ENCODE measurements at places on chromosomes 1 and 21.

GRCh38 chr1:68011657-68012375 is 38.6 kb downstream of the DIRAS3 start:
- DNase-seq: no peak

GRCh38 chr1:4690951-4691675 is 36.7 kb downstream of the AJAP1 start:
- DNase-seq: no peak

GRCh38 chr1:12601700-12602658 is 16.0 kb downstream of the DHRS3 start:
- no peak for DNase-seq

DNA sequence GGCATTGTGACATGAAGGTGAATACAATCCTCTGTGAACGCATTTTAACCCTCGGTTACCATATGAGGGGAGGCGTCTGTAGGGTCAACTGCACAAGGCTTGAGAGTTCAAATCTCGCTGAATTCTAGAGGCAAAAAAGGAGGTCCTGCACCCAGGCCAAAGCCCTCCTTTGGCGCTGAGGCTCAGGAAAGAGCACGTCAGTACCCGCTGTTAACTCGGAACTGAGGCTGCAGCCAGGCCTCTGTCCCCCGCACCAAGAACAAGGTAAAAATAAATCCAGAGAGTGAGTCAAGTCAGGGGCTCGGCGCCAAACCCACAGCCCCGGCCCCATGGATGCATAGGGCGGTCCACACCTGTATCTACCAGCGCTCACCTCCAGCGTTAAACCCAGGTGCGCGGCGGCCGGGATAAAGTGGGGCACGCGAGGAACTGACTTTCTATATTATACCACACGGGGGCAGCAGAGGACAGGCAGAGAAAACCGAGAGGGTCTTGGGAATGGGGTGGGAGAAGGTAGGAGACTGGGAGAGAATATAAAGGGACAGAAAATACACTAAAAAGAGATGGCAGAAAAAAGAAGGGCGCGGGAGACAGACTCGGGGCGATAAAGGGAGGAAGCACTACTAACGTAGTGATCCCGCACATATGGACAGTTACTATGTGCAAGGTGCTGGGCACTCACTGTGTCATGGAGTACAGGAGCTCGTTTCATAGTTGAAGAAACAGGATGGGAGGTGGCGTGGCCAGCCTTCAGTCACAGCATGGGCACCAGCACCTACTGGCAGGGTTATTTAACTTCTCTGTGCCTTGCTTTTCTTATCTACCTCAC is 54.9 kb downstream of the DMRTA2 start:
- peak; percentile 73 for DNase-seq

DNA sequence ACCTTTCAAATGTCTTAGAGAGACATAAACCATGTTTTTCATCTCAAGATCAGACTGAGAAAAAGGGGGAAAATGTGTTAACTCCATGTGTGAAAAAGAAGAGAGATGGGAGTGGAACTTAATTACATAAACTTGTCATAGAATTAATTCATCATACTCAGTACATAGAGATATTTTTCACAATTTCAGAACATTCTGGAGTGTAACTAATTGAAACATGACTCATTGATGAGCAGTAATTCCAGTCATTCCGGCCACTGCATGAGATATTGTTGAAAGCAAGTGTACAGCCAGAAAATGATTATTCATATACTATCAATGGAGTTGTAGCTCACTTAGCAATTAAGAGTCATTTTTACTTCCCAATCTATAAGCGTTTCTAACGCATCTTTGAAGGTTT is 739.3 kb downstream of the LTN1 start:
- no peak for DNase-seq

GRCh38 chr1:50522691-50523342 is 99.6 kb upstream of the DMRTA2 start:
- no peak for DNase-seq

DNA sequence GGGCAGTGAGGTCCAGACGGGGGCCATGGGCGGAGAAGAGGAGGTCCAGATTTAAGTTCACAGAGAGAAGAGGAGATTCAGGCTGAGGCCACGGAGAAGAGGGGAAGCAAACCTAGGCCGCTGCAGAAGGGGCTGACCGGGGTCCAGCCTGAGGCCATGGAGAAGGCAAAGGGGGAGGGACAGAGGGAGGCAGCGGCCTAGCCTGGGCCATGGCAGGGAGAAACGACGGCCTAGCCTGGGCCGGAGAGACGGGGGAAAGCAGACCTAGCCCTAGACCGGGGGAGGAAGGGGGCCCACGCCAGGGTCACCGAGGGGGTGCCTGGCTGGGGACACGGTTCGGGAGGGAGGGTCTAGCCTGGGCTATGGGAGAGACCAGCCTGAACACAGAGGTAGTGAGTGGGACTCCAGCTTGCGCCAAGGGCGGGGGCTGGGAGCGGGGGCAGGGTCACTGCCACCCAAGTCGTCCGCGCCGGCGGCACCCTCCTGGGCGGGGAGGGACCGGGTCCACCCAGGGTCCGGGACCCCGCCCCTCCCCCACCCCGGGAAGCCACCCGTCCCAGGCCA is 459 bp downstream of the CAPZB start:
- DNase-seq: peak; percentile 40

DNA sequence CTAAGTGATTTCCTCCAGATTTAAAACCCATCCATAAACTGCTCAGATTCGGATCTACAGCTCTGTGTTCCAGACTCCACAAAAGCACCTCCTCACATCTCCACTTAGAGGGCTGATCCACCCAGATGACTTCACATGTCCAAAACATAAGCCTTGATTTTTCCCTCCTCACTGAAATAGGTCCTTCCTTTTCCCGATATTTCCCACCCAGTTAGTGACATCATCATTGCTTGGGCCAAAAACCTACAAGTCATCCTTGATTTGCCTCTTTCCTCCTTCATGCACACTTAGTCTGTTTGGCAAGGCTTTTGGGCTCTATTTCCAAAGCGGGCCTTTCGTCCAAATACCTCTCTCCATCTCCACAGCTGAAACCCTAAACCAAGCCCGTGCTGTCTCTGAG is 32.3 kb downstream of the CCDC185 start:
- no peak for DNase-seq

GRCh38 chr21:13937236-13937635 is 273.5 kb downstream of the LIPI start:
- DNase-seq: peak; percentile 3

DNA sequence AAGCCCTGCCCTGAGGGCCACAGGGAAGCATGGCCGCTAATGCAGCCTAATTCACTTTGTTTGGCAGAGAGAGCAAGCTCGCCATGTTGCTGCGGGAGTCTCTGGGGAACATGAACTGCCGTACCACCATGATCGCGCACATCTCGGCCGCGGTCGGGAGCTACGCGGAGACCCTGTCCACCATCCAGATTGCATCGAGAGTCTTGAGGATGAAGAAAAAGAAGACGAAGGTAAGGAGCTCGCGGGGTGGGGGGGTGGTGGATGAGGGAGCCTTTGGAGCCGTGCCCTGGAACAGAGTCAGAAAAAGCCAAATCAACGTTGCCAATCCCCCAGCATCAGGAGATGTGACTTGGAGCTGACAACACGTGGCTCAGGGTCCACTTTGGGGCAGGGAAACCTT is 529.4 kb downstream of the KIF26B start:
- DNase-seq: no peak

DNA sequence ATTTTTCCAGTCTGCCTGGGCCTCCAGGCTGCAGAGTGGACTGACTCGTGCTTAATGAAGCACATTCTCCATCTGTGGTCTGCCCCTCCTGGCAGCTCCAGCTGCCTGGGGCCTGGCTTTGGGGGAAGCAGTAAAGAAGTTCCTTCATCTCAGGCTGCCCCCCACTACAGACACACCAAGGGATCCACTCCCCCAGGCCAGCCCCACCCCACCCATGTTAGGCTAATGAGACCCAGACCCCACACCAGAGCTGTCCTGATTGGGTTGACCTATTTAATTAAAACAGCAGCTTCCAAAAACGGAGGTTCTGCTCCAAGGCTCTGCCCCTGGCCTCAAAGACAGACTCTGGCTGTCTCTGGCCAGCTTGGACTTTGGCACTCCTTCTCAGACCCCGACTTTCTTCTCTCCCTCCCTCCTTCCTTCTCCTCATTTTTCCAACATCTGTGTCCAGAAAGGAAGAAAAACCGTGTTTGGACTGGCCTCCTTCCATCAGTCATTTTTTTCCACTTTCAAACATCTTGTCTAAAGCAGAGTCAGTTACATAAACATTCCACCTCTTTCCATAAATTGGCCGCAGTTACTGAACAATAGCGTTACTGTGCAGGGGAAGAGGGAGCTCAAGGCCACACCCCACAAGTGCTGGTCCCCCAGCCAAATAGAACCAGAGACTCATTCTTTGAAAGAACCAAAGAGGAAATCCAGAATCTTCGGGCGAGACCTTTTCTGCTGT is 29.7 kb downstream of the SERTAD4 start:
- no peak for DNase-seq

Measured in HEK293T (cell line).